Prostate gland (tissue), 2 donors: ENCODE measurements at places on chromosomes 2 and 18. TPM values are rescaled to one million over a fixed set of nuclear protein-coding genes. Genes with fewer than 3 reads are reported as not detected.
A peak's percentile ranks its signal among the peaks of the same experiment; 100 is the strongest.

GRCh38 chr2:171747371-171747770, 60.1 kb downstream of the DYNC1I2 start:
- no peaks in the 10 kb centered on the region for H3K27me3 ChIP-seq
- no peaks in the 10 kb centered on the region for H3K4me1 ChIP-seq
- no peak overlapping the region for H3K27ac ChIP-seq
- DNase-seq = no peak
- no peaks in the 10 kb centered on the region for H3K36me3 ChIP-seq
- no peak overlapping the region for H3K4me3 ChIP-seq

GRCh38 chr18:58635891-58636290, 7.0 kb upstream of the ALPK2 start:
- no peak overlapping the region for H3K4me3 ChIP-seq
- no peak overlapping the region for H3K27ac ChIP-seq
- H3K27me3 ChIP-seq = no peaks in the 10 kb centered on the region
- DNase-seq = no peak

GRCh38 chr2:28273751-28274150, 118.9 kb upstream of the FOSL2 start:
- H3K4me3 ChIP-seq = no peak overlapping the region
- H3K27ac ChIP-seq = no peak overlapping the region
- DNase-seq = no peak
- no peaks in the 10 kb centered on the region for H3K27me3 ChIP-seq
- H3K36me3 ChIP-seq = no peaks in the 10 kb centered on the region

DNA sequence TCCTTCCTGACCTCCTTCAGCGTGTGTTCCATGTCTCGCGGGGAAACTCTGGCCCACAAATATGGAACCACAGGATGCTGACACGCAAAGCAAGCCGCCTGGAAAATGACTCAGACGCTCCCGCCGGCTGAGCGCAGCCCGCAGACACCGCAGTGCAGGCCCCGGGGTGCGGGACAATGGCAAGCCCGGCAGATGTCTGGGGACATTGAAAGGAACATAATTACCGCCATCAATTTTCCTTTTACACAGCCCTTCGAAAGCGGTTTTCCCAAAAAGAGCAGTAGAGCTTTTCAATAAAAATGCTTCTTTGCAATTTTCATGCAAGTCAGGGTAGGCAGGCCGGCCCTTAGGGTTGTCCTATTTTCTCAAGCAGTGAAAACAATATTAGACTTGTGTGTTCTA, 159.2 kb upstream of the SH3BP4 start:
- no peaks in the 10 kb centered on the region for H3K36me3 ChIP-seq
- no peaks in the 10 kb centered on the region for H3K27me3 ChIP-seq
- no peak overlapping the region for H3K27ac ChIP-seq

DNA sequence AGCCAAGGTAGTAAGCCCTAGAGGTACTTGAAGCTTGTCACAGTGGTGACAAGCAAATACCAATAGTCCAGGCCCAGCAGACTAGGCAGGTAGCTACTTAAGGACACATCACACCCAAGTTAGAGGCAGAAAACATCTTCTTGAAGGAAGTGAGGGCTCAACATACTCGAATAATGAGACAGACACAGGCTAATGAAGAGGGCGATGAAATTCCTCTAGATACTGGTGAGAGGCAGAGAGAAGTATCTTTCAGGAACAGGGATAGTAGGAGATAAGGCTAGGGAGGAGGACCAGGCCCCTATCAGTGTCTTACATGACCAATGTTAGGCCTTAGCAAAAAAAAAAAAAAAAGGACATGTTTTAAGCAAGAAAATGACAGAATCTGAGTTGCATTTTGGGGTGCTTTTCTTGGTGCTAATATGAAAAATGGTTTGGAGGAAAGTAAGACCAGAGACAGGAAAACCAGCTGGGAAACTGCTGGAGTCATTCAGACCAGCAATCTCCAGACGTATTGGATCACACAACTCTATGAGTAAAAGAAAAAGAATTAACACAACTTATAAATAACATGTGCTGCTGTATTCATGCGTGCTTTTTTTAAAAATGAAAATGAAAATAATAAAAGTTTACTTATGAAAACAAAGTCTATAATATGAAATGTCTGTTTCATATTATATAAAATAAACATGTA, 37.7 kb downstream of the COBLL1 start:
- no peaks in the 10 kb centered on the region for H3K4me1 ChIP-seq
- no peak overlapping the region for H3K4me3 ChIP-seq
- no peaks in the 10 kb centered on the region for H3K27me3 ChIP-seq
- no peaks in the 10 kb centered on the region for H3K36me3 ChIP-seq
- no peak overlapping the region for H3K27ac ChIP-seq

- H3K36me3 ChIP-seq = no peaks in the 10 kb centered on the region
- H3K4me3 ChIP-seq = no peak overlapping the region
- no peak for DNase-seq
- H3K27ac ChIP-seq = no peak overlapping the region
These were observed 14.7 kb downstream of the KLF7 start for GRCh38 chr2:207151048-207151447.

- no peak overlapping the region for H3K27ac ChIP-seq
- H3K36me3 ChIP-seq = no peaks in the 10 kb centered on the region
- DNase-seq = no peak
- H3K4me3 ChIP-seq = no peak overlapping the region
These were observed 254.9 kb upstream of the HS6ST1 start for GRCh38 chr2:128573531-128573930.

DNA sequence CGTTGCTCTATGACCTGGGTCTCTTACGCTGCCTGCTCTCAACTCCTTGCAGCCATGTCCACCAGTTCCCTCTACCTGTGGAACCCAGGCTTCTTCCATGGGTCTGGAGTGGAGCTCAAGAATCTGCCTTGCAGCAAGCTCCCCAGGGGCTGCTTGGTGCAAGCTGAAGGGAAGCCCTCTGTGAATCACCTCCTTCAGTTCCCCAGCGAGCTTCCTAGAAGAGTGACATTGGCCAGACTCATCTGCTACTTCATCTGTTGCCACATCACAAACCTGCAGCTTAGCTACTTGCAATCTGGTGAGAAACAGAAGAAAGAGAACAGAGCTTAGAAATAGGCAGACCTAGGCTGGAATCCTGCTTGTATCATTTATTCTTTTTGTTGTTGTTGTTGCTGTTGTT, 9.8 kb upstream of the EFR3B start:
- no peak for DNase-seq
- H3K4me3 ChIP-seq = no peak overlapping the region
- no peaks in the 10 kb centered on the region for H3K36me3 ChIP-seq
- H3K27ac ChIP-seq = no peak overlapping the region

DNA sequence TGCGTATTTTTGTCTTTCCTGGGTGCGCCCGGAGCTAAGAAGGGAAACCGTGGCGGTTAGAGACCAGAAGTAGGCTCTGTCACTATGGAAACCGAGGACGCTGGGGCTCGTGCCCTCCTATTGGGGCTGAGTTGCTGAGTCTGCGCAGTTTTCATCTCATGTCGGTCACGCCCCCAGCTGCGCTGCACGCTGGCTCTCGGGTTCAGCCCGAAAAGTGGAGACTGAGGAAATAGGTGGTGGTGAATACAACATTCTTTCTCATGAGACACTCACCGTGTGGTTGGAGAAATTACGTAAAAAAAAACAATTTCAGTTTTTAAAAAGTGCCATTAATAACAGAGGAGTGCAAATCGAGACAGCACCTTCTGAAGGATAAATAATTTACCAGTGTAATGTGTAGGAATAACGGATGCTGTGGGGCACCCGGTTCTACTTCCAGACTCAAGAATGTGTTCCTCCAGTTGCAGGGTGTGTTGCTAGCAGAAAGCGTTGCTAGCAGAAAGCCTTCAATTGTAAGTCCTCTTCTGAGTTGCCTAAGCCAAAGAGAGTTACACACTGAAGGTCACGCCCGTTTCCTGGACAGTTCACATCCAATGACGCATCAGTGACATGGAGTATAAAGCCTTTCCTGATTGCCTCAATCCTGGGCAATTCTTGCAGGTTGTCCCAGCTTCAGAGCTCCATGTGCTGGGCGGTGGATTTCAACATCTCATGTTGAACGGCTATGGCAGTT, 20.4 kb upstream of the CXXC1 start:
- H3K36me3 ChIP-seq = no peaks in the 10 kb centered on the region
- peak; percentile 72 for DNase-seq
- H3K27ac ChIP-seq = no peak overlapping the region
- H3K27me3 ChIP-seq = no peaks in the 10 kb centered on the region

GRCh38 chr2:188975497-188976102, 1.4 kb downstream of the COL3A1 start:
- H3K27ac ChIP-seq = peak overlapping the region; percentile 59
- no peaks in the 10 kb centered on the region for H3K27me3 ChIP-seq
- H3K4me1 ChIP-seq = no peaks in the 10 kb centered on the region
- H3K36me3 ChIP-seq = no peaks in the 10 kb centered on the region

DNA sequence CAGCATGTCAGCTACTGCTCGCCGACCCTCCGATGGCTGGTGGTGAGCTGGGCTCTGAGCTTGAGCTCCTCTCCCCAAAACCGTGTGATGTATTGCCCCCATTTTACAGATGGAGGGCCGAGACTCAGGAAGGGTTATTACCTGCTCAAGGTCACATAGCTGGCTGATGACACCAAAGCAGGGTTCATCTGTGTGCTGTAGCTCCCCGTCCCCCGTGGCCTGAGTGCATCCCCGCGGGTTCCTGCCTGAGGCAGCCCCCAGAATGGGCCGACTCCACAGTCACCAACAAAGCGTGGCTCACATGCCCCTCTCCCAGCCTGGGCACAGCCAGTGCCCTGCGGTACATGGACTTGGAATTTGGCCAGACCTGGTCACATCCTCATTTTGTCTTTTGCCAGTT, 198.6 kb downstream of the TFCP2L1 start:
- no peak for DNase-seq
- H3K4me3 ChIP-seq = no peak overlapping the region
- H3K36me3 ChIP-seq = no peaks in the 10 kb centered on the region
- no peak overlapping the region for H3K27ac ChIP-seq
- H3K27me3 ChIP-seq = no peaks in the 10 kb centered on the region

DNA sequence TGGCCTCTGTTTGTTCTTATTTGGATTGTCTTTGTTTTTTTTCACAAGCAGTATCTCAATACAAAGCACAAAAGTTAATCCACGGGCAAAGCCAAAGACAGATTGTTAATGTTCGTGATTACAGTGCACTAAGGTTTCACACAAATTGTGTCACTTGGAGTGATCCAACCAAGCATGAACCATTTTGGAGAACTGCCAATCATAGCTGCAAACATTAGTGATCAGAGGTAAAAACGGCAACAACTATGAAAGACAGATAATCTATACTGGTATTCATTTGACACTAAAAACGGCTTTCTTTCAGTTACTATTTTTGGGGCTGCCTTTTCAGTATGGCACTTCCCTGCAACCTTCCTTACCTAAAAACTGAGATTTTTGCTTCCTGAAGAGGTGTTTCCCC, 213.1 kb upstream of the GULP1 start:
- no peaks in the 10 kb centered on the region for H3K4me1 ChIP-seq
- H3K27ac ChIP-seq = no peak overlapping the region
- no peak overlapping the region for H3K4me3 ChIP-seq
- no peaks in the 10 kb centered on the region for H3K27me3 ChIP-seq
- DNase-seq = no peak

DNA sequence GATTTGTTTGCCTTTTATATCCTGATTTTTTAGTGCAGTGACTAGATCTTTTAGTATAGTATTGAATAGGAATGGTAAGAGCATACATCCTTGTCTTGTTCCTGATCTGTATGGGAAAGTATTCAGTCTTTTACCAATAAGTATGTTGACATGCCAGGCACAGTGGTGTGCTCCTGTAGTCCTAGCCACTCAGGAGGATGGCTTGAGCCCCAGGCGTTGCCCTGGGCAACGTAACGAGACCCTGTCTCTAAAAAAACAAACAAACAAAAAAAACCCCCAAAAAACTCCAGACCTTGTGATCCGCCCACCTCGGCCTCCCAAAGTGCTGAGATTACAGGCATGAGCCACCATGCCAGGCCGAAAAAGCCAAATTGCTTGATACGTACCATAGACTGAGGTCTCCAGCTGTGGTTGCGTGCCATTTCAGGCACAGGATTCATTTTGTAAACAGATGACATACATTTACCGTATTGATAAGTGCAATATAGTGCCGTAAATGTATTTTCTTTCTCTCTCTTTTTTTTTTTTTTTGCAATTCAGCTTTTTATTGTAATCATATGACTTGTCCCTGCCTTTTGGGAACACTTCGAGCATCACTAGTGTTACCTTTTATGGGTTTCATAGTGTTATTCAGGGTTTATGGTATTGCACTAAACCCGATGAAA, 18.5 kb downstream of the BIRC6 start:
- H3K4me3 ChIP-seq = no peak overlapping the region
- no peaks in the 10 kb centered on the region for H3K27me3 ChIP-seq
- no peak for DNase-seq
- no peaks in the 10 kb centered on the region for H3K36me3 ChIP-seq
- no peaks in the 10 kb centered on the region for H3K4me1 ChIP-seq

GRCh38 chr2:113962692-113963480, 73.0 kb downstream of the ACTR3 start:
- no peak overlapping the region for H3K27ac ChIP-seq
- H3K36me3 ChIP-seq = no peaks in the 10 kb centered on the region
- no peak overlapping the region for H3K4me3 ChIP-seq
- H3K4me1 ChIP-seq = no peaks in the 10 kb centered on the region
- H3K27me3 ChIP-seq = no peaks in the 10 kb centered on the region
- DNase-seq = no peak

DNA sequence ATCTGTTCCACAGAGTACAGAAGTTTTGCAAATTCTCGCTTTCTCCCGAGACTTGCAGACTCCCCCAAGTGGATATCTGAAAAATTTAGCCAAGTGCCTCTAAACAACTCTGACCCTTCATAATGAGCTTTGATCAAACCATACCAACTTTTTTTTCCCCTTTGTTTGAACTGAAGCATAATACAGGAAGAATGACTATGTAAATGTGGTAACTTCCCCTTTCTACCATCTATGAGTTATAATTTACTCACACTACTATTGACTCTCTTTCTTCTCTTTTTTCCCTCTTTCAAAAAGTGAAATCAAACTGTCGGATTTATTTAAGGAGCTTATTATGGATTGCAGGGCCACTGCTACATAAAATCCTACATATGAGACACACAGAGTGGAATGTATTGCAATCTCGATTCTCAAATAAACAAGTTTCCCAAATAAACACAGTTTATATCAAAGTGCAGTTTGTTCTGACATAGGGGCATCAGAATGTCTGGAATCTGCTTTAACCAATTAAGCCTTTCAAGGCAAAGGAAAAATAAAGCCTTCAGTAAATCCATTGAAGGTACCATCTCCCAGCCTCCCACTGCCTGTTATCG, 1.4 kb upstream of the ZNF804A start:
- no peak overlapping the region for H3K4me3 ChIP-seq
- no peak for DNase-seq
- H3K36me3 ChIP-seq = no peaks in the 10 kb centered on the region
- H3K4me1 ChIP-seq = no peaks in the 10 kb centered on the region
- peak overlapping the region; percentile 44 for H3K27ac ChIP-seq

Gene RPRD1A
- 72.7 TPM for total RNA-seq

Gene MALL
- total RNA-seq = 18.5 TPM

Gene HRH4
- total RNA-seq = not detected

Gene SPHKAP
- total RNA-seq = 0.09 TPM

Gene SULT1C2
- total RNA-seq = 1.8 TPM
